Suppressor macrophage treated with lipopolysaccharide for 1 hour (primary cell): ENCODE measurements at places on chromosomes 1 and 21.

DNA sequence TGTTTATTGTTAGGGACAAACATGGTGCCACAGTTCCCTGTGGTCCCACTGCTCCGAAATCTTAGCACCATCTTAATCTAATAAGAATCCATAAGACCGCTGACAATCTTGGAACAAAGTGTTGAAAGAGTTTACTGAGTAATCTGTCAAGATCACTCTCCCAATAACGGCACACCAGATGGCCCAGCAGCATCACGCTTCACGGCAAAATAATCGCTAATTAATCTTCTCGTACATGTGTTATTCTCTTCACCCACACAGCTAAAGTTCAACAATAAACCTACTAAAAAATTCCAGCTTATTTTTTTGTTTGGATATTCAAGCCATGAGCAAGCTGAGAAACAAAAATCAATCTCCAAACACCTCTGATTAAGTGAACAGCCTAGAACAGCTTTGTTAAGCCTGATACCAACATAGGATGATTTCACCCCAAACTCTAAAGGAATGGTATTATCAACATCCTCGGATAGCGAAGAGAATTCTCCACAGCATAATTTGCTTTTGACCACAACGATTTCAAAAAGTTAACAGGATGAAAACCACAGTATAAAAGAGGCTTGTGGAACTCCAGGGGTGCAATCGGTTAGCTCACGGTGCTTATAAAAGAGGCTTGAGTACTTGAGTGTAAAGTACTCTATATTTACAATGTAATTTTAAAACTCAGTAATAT, 329.9 kb upstream of the GREM2 start:
- no peak for DNase-seq

DNA sequence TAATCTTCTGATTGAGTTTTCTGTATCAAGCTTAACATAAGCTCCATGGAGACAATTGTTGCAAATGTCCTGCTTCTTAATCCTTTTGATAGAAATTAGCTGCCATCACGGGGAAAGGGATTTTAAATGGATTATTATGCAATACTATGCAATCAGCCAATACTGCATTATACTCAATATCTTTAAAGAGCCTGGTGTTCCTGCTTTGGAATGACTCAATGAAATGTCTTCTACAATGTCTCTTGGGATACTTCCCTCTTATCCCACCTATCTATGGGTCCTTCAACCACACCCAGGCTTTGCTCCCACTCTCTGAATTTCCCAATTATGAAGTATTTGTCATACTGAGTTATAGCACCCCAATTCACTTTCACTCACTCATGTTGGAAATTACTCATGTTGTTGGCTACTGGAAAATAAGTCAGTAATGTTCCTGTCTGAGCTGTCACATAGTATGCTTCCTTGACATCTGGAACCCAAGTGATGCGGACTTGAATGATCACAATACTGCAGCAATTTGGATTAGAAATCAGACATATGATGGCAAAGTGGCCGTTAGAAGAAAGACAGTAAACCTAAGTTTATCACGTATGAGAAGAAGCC, 85.0 kb downstream of the TPR start:
- DNase-seq, result peak; percentile 12

- no peak for DNase-seq
Measured at GRCh38 chr1:48652334-48652733, 124.4 kb downstream of the BEND5 start.

DNA sequence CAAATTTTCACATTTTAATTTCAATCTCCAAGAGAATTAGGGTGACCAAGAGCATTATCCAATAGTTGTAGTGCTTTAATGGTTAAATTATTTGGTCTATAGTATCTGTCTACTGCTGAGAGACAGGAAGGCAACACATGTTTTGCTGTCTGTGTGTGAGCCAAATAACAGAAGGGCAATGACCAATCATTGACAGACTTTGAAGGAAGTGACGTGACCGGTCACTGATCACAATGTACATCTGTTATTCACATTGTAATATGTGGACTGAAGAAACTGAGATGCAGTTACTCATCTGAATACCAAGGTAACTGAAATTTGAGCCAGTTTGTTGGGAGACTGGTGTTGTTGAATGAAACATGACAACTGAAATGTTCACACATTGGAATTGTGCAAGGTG, 196.7 kb downstream of the LRRC40 start:
- DNase-seq, result no peak
